ENCODE measurements at places on chromosomes 4 and X.

DNA sequence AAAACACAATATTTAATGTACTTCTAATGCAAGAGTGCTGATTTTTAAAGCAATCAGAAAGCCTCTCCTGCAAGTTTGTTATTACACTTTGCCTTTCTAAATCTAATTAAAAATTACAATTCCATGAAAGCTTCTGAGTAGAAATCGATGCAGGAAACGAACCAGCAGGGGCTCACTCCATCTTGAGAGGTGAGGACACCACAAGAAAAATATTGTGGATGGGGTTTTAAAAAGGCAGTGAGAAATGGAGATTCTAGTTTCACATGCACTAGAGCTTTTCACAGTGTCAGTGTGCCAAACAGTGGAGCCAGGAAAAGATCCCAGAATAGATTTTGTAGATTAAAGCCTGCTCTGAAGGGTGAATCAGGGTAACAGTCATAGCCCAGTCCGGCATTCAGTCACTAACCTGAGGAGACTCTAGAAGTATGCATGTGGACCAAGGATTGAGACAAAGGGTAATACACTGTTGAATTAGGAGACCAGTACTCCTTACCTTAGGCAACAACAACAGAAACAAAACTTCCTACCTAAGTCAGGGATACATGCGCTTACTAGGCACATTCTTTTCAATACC, 362.3 kb downstream of the NAF1 start:
- no peak for DNase-seq

- DNase-seq: no peak
These were observed 22.1 kb downstream of the BEX3 start for GRCh38 chrX:103398421-103398864.

DNA sequence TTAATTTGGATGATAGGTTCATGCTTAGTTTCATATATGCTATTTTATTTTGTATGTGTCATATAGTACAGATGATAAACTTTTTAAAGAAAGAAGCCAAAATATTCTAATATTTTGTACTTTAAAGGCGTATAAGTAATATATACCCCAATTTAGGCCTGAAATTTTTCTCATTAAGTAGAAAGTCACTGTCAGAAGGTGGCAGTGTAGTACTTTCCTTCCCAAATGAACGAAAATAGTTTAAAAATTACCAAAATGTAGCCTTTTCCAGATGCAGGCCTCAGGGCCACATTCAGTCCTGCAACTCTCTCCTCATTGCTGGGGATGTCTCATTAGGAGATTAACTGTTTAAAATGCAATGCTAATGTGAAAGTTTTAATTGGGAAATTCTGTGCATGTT, 1263.6 kb downstream of the C4orf33 start:
- no peak for DNase-seq

GRCh38 chr4:24765376-24765988, 29.9 kb upstream of the SOD3 start:
- no peak for DNase-seq

DNA sequence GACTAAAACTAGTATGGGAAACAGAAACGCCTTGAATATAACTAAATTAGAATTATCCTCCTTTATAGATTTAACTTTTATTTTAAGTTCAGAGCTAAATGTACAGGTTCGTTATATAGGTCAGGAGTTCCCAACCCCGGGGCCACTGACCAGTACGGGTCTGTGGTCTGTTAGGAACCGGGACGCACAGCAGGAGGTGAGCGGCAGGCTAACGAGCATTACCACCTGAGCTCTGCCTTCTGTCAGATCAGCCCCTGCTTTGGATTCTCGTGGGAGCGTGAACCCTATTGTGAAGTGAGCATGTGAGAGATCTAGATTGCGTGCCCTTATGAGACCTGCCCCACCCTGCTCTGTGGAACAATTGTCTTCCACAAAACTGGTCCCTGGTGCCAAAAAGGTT, 51.0 kb downstream of the FAT4 start:
- DNase-seq: no peak

GRCh38 chr4:120881351-120881750, 41.2 kb downstream of the PRDM5 start:
- no peak for DNase-seq

GRCh38 chr4:184671101-184671500, 21.6 kb downstream of the PRIMPOL start:
- DNase-seq: no peak

DNA sequence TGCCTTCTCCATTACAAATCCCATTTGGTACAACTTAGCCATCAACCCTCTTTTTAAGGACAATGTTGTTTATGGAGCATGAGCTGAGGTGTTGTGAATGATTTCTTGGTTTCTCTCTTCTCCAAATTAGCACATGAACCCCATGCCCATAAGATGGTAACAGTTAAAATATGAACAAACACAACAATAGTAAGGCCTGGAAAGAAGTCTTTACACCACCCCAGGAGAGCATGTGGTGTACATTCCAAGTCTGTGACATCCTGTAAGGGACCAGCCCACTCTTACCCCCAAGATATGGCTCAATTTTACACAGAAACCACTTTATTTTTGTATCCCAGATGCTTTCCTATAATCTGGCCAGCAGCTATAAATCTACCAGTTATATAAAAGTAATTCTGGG, 226.1 kb downstream of the COX18 start:
- no peak for DNase-seq

- no peak for DNase-seq
These were observed 154.1 kb upstream of the CPEB2 start for GRCh38 chr4:14848229-14848628.

- DNase-seq: no peak
These were observed 28.0 kb downstream of the HNRNPDL start for GRCh38 chr4:82402196-82402775.

Data from liver (tissue), 10 donors.